ENCODE measurements at places on chromosomes 4 and X. TPM values are rescaled to one million over a fixed set of nuclear protein-coding genes. Genes with fewer than 3 reads are reported as not detected.

The WDR17 gene
- total RNA-seq: 6.6 TPM

The TMEM271 gene
- total RNA-seq: not detected

The NSG1 gene
- total RNA-seq: not detected

The ZFYVE28 gene
- total RNA-seq: 47.2 TPM

The PPM1K gene
- 81.7 TPM for total RNA-seq

The SRPX gene
- total RNA-seq: 8.9 TPM

The ERAS gene
- total RNA-seq: not detected

- peak; percentile 2 for DNase-seq
These were observed 1058.9 kb downstream of the C4orf33 start for GRCh38 chr4:130154901-130155300.

DNA sequence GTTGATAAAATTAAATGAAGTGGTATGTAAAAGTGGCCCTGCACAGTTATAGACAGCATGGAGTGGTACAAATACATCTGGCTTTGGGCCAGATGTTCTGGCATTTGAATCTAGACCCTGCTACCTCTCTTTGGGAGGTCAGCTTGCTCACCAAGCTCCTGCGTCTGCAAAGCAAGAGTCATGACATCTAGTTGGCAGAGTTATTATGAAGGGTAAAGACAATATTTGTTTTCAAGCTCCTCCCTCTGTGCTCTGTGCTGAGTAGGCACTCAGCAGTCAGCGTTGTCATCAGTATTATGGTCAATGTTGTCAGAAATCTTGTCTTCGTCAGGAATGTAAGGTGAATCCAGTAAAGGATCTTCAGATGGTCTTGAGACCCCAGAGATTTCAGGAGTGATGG lies 55.8 kb downstream of the CCNI start:
- no peak for DNase-seq

- no peak for DNase-seq
These were observed 194.7 kb downstream of the OPHN1 start for GRCh38 chrX:68238568-68238967.

DNA sequence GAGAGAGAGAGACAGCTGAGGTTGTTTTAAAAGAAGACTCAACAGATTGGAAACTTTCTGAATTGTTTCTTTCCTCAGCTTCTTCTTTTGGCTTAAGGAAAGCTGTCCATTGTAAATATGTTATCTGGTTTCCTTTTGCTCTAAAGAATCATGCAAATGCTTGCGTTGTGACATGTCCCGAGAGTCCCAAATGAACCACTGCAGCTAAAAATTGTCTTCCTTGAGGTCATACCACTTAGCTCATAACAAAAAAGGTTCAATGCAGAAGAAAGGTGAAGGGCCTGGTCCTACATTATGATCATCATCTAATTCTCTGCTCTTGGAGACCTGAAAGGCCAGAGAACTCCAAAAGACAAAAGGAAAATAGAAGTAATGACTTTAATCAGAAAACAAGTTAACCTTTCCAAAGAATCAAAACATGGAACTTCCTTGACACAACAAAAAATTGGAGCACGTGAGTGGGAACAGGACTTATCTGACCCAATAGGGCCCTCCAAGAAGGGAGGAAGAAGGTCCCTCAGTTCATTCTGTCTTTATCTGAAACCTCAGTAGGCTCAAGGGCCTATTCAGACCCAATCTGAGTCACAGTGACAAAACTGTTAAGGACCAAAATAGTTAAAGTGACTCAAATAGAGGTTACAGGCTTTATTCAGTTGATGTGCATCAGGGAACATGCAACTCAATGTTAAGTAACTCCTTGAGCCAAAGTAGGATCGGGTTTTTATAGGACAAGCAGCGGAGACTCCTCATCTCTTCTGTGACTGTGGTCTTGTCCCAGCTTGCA lies 14.7 kb upstream of the VSIG1 start:
- DNase-seq: no peak

DNA sequence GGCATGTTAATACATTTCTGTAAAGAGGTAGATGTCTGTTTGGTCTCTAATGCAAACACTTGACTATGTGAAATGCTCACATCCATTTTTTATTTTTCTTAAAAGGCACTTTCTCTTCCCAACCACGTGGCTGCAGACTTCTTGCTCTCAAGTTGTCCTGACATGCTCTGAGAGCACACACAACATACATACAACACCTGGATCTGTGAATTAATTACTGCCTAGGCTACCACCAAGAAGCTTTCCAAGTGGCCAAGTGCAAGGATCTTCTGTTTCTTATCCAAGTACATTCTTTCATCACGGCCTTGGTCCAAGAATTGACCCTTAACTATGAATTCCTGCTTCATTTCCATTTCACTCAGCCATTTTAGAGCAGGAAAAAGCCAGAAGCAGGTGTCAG lies 110.8 kb downstream of the SPRY1 start:
- DNase-seq: peak; percentile 39

DNA sequence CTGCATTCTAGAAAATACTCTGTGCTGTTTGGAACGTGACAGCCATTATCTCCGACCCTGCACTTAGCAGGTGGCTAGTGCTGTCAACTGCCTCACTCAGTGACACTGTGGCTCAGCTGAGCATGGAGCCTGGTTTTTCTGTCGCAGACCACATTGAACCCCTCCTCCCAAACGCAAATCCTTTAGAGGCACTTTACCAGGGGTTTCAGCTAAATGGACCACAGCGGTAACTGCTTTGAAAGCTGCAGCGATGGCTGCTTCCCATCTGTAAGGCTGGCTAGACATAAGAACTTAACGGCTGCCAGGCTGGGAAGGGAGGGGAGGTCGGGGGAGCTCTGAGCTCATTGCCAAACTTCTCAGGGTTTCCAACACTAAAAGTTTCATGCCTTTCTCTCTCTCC lies 8.1 kb downstream of the SLC34A2 start:
- DNase-seq: peak; percentile 57

DNA sequence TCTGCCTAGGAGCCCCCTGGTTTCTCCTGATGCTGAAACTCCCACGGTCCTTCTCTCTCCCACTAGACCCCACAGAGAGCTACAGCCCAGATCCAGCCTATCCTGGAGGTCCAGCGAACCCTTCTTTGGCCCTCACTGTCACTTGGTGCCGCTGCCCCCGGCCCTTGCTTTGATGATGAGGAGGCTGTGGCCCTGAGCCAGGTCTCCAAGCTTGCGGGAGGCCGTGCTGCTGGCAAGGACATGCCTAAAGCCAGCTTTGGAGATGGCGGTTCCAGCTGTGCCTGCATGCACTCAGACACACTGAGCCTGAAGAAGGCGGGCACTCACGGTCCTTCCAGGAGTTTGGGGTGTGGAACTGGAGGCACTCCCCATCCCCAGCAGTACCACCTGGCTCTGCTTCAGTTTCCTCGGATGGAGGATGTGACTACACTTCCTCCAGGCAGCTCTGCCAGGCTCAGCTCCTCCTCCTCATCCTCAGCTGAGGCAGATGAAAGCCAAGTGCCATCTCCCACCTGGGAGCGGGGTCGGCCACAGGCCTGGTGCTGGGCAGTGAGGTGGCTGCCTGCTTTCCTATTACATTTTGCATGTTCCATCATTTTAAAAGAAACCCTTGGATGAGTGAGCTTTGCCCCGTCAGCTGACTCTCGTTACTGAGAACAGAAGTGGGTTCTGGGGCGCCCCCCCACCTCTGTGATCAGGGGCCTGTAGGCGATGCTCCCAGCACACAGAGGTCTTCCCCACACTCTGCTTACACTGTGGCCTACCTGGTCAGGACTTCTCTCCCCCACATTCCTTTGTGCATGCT lies 9.0 kb downstream of the TNIP2 start:
- DNase-seq: no peak

DNA sequence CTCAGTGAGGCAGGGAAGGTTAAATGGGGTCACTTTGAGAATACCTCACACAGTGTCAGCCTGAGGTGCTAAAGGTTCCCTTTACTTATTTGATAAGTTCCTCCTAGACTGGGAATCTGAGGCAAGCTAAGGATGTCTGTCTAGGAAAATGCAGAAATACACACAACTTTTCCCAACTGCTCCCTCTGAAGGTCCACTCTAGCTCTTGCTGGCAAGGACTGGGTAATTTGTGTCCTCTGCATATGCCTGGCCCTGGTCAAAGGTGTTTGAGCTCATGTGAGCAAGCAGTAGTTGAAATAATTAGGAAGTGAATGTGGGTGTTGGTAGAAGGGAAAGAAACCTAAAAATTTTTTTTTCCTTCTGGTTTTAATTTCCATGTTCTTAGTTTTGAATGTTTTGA lies 21.3 kb downstream of the TXLNG start:
- DNase-seq: no peak

DNA sequence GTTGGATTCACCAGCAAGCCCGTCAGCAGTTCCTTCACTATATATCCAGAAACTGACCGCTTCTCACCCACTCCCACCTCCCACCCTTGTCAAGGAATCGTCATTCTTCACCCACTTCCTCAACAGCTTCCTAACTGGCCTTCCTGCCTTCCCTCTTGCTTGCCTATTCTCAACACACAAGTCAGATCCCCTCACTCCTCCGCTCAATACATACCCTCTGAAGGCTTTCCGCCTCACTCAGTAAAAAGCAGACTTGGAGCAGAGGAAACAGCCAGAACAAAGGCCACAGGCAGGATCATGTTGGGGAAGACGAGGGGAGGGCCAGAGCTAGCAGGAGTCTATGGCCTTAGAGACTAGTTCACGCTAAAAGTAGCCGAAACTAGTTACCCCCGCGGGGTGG lies 23.7 kb downstream of the RWDD4 start:
- DNase-seq: peak; percentile 33

DNA sequence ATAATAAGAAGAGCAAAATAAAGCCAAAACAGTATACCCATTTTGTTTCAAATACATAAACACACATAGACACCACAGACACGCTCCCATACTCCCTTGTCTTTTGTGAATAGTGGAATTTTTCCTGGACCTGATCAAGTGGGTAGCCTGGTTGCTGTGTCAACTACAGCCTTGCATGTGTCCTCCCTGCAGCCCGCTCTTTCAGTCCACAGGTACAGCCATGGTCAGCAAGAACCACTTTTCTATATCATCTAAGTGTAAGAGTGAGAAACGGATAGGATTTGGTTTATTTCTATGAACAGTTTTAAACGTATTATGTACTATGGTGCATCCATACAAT lies 9.8 kb downstream of the PWWP3B start:
- DNase-seq: no peak

DNA sequence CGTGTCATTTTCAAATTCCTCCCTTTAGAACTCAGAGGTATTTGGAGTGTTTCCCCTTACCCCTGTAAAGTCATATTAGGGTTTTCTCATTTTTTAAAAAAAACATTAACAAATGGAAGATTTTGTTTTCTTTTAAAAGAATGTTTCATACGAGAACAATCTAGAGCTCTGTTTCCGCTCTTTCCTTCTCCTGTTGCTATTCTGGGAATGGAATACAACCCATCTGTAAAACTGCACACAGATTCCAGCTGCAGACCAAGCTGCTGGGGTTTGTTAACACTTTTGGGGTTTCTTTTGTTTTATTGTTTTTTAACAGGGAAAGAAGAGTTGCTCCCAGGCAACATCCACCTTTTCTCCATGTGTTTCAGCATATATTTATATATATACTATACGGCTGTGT lies 61.3 kb downstream of the HCCS start:
- DNase-seq: no peak

- no peak for DNase-seq
These were observed 10.9 kb downstream of the LRBA start for GRCh38 chr4:151004222-151004621.

GRCh38 chrX:53284684-53285447 lies 3.5 kb upstream of the IQSEC2 start:
- DNase-seq: peak; percentile 84

GRCh38 chr4:156958276-156959074 lies 13.1 kb downstream of the PDGFC start:
- no peak for DNase-seq

DNA sequence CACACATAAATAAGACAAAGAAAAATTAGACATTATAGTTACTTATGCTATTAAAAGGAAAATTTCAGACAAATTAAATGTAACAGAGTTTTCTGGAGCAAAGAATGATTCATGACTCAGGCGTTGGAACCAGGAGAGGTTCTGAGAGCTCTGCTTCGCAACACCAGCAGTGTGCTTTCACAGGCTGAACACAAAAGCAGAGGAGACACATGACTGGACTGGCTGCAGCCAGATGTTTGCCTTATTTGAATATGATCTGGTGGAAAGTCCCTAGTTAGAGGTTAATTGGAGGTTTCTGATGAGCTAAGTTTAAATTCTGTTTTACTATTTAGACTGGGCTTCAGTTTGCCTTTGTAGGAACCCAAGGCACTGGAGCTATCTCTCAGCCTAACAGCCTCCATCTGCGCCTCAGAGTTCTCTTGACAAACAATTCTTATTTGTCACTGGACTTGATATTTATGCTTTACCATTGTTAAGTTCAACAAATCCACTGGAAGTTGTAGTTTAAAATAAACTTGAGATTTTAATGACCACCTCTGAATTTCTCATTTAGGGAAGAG lies 16.2 kb downstream of the BOD1L1 start:
- no peak for DNase-seq

DNA sequence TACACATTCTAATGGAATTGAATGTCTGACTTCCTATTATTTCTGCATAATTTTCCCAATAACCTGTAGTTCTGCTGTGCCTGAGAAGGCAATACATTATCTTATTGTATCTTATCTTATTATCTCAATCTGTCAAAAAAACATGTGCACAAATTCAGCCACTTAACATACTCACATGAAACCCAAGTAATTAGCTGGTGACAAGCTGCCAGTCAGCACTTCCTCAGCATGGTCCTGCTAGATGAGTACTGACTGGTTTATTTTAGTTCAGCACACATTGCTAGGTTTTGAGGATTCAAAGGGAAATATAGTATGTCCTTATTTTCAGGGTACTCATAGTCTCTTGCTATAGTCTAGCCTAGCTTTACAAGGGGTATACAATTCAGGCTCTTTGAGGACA lies 17.9 kb upstream of the FGG start:
- no peak for DNase-seq

GRCh38 chr4:177809791-177810190 lies 367.6 kb upstream of the AGA start:
- DNase-seq: no peak

DNA sequence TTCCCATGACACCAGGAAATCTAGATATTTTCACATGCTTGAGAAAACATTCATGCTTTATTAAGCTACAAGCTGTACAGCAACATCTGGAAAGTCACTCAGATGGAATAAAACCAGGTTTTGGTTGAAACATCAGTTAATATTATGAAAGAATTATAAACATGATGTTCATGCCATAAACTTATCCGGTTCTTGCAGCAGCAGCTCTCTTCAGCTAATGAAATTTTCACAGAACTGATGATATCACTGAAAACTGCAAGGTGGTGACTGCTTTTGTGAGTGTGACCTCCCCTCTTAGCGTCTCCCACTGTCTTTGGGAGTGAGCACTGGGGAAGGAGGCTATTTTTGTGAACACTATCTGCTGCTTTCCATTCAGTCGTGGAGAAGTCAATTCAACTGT lies 56.9 kb downstream of the ARHGAP10 start:
- DNase-seq: no peak

Measured in stomach (tissue), 19 donors.